ENCODE measurements at places on chromosomes 2 and 18.

GRCh38 chr2:188119112-188119838 is 172.4 kb upstream of the GULP1 start:
- no peak for DNase-seq

- no peak for DNase-seq
Measured at GRCh38 chr2:99597616-99598015, 107.8 kb upstream of the REV1 start.

- no peak for DNase-seq
Measured at GRCh38 chr18:32333781-32334180, 136.9 kb downstream of the GAREM1 start.

GRCh38 chr2:62611854-62612253 is 93.7 kb upstream of the EHBP1 start:
- no peak for DNase-seq

DNA sequence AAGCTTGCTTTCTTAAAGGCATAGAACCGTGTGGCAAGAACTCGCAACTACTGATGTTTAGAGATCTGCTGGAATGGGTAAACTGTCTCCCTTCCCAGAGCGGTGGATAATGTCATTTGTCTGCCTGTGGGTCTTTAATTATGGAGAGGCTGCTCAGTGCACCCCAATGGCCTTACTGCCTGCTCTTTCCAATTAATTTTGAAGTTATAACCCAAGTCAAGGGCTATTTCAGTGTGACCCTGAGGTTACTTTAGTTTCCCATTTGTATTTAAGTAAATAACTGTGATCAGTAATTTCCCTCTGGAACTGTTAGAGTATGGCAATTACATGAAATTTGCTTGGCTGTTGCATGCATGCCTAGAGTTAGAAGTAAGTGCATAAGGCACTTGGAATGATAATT is 48.9 kb upstream of the LYPD6 start:
- no peak for DNase-seq

- DNase-seq, result no peak
Measured at GRCh38 chr2:196067088-196067382, 1.6 kb downstream of the DNAH7 start.

- no peak for DNase-seq
Measured at GRCh38 chr18:76406791-76407190, 88.3 kb downstream of the ZNF516 start.

DNA sequence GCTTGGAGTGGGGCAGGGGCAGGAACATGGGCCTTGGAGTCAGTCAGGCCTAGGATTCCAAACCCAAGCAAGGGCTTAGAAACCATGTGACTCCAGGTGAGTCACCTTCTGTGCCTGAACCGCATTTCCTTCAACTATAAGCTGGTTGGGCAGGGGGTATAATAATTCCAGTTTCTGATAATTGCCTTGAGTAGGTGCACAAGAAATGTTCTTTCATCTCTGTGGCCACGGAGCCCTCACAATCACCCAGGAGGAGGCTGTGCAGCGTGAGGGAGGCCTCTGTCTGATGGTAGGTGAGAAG is 112.1 kb upstream of the HAAO start:
- no peak for DNase-seq

DNA sequence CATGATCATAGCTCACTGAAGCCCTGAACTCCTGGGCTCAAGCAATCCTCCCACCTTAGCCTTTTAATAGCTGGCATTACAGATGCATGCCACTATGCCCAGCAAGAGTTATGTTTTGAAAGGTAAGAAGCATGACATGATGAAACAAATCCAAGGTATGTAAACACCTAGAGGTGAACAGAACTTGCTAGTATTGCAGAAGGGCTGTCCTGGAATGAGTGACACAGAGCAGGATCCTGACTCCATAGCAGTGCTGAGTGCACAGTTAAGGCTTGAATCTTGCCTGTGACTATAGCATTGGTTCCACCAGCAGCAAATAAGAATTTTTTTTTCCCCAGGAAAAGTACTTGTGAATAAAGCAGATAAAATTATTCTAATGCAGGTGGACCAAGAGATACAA is 309.5 kb downstream of the PIK3C3 start:
- DNase-seq, result peak; percentile 26
